ENCODE measurements at places on chromosomes 1 and 21.
A peak's percentile ranks its signal among the peaks of the same experiment; 100 is the strongest.

DNA sequence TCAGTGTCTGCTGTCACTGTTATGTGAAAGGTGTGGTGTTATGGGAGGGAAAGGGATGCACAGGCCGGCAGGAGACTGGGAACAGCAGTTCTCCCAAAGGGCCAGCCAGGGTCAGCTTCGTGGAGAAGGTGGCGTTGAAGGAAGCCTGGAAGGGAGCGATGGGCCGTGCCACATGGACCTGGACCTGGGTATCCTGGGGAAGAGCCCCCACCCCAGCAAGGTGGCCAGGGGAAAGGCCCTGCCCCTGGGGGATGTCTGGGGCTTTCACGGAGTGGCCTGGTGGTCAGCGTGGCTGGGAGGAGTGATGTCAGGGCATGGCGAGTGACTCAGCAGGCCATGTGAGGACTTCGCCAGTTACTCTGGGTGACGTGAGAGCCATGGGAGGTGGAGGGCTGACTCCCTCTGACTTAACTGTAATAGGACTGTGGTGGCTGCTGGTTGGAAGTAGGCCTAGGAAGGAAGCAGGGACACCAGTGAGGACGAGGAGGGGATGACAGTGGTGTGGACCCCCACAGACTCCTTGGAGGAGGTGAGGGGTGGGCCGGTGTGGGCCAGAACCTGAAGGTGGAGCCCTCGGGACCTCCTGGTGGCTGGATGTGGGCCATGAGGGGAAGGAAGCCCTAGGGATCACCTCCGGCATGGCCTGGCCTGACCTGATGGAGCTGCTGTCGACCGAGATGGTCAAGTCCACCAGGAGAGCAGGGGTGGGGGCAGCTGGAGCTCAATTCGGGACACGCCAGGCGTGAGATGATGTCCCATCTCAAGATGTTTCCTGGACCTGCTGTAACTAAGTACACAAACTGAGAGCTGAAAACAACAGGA, 54.5 kb downstream of the BACE2 start:
- no peak for DNase-seq

DNA sequence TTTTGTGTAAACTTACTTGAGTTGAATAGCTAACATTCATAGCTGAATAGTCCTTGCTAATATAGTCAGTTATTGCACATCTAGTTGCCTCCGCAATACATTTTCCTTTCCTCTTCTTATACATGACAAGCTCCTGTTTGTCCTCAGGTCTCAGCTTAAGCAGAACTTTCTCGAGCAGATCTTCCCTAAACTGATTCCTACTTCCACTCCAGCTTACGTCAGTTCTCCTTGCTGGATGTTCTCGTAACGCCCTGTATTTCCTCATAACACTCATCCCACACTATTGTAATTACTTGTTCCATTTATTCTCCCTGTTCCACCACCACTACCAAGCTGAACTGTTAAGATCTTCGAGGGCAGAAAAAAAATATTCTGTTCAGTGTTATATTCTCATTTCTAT, 15.1 kb upstream of the OMA1 start:
- no peak for DNase-seq

- no peak for DNase-seq
Observed at GRCh38 chr1:243723050-243723449, 127.0 kb downstream of the AKT3 start.

DNA sequence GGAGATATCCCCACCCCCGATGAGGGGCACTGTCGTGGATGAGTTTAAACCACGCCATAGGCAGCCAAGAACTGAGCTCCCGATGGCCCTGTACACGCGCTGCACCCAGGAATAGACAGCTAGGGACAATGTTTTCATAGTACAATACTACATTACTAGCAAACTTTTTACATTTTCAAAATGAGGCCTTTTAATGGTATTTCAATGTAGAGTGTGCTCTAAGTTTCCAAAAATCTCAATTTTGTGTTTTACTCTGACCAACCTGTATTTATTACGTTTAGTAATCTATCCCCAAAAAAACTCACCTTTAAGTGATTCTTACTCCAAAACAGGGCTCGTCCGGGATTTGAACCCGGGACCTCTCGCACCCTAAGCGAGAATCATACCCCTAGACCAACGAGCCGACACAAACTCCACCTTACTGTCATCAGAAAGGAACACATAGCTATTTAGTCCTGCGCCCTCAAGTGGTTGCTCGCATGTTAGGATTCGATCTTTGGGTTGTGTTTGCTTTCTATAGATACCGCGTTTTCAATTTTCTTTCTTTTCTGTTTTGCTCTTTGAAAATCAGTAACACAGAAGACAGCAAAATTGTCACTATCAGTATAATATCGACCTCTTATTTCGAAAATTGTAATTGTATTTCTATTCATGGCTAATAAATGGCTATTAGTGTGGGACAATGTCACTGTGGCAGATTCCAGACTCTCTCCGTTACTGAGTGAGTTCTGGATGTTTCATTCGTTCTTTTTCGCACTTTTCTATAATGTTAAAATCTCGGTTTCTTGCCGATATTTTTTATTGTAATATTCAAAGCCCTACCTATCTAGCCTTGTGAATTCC, 6.4 kb upstream of the MPZL1 start:
- peak; percentile 38 for DNase-seq

GRCh38 chr1:90340606-90341005, 345.7 kb downstream of the ZNF326 start:
- no peak for DNase-seq

GRCh38 chr1:25924454-25924853, 18.2 kb upstream of the STMN1 start:
- no peak for DNase-seq

DNA sequence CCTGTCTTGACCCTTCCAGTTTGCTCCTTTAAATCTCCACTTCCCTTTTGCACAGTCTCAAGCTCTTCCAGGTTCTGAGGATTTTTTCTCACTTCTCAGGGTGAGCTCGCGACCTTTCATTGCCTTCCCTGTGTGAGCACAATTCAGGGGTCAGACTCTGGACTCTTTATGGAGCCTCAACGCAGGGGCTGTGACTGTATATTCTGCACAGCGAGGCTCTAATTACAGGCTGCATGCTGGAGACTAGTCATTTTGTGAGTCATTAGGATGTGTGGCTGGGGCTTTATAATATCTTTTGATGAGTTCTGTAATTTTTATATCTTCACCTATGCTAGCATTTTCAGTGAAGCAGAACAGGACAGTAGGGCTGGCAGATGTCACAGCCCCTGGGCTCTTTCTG, 270.7 kb downstream of the KAZN start:
- no peak for DNase-seq

GRCh38 chr21:42765656-42766055, 112.2 kb downstream of the PDE9A start:
- DNase-seq = no peak

DNA sequence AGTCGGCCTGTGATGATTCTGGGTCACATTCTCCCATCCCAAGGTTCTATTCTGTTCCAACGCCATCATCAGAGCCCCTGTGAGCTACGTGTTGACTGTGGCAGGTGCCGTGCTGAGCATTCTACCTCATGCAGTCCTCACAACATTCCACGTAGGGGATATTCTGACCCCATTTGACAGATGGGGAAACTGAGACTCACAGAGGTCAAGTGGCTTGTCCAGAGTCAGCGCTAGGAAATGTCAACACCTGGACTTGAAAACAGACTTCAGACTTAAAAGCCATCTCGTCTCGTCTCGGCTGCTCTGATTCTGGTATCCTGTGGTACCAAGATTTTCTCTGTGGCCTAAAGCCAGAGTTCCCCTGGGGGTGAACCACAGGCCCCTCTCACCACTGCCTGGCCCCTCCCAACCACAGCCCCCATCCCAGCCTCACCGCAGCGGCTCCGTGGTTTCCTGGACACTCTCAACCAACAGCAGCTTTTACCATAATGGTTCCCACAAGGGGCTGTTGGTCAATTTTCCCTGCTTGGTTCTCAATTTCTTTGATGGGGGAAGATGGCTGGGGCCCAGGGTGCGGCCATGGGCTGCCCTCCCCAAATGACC, 39.6 kb downstream of the SDC3 start:
- DNase-seq = peak; percentile 17

- DNase-seq = no peak
Observed at GRCh38 chr1:10632691-10633090, 157.9 kb downstream of the PEX14 start.

GRCh38 chr1:183025782-183026774, 2.9 kb downstream of the LAMC1 start:
- no peak for DNase-seq

DNA sequence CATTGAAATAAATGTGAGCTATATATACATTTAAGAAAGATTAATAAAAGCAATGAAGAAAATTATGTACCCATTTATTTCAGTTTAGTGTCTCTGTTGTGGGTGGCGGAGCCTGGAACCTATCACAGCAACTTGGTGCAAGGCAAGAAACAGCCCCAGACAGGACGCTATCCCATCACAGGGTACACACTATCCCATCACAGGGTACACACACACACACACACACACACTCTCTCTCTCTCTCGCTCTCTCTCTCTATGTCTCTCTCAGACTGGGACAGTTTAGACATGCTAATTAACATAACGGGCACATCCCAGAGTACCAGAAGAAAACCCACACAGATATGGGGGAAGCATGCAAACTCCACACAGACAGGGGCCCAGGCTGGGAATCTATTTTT, 6.5 kb upstream of the IL6R start:
- DNase-seq = no peak

- DNase-seq = no peak
Observed at GRCh38 chr1:38029685-38030511, 16.7 kb downstream of the POU3F1 start.

DNA sequence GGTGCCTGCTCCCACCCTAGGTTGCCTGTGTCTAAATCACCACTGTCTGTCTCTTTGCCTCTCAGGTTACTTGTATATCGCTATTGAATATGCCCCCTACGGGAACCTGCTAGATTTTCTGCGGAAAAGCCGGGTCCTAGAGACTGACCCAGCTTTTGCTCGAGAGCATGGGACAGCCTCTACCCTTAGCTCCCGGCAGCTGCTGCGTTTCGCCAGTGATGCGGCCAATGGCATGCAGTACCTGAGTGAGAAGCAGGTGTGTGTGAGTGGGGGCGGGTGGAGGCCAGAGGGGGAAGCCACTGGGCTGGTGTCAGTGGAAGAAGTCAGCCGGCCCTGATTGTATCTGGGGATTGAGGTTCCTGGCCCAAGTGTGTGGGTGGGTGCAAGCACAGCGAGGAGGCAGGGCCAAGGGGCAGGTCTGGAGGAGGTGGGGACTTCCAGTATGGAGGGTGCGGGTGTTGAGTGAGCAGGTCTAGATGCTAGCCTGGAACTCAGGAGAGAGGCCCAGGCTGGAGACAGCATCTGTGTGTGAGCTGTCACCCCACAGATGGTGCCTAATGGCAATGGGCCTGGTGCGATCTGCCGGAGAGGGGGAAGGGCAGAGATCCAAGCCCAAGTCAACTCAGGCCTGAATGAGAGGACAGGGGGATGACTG, 17.2 kb downstream of the TIE1 start:
- DNase-seq = no peak

DNA sequence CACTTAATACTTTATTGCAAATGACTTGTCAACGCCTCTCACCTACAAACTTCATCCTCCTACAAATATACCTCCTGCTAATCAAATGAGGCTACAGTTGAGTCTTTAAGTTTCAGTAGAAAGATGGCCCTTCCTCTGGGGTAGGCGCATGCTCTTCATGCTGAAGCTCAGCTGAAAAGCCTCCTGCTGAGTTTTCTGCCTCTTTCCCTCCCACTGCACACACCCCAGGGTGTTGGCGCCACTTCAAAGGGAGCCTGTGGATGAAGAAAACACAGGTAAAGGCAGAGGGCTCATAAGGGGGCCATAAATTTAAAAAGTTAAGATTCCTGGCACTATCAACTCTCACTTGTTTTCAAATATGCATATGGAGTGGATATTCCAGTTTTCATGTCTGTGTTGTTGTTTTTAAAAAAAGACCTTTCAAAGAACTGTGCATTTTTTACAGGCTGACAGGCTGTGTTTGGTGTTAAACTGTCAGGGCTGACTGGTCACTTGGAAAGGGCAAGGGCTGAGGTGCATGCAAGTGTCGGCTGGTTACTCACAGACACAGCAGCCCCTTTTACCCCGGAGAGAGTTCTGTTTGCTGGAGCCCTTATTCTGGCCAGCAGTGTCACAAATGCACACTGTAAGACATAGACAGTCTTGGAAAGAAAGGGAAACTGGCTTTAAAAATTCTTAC, 42.9 kb upstream of the LGALS8 start:
- no peak for DNase-seq
